ENCODE measurements at places on chromosomes 4 and X. TPM values are rescaled to one million over a fixed set of nuclear protein-coding genes. Genes with fewer than 3 reads are reported as not detected.

Gene TMPRSS11F
- not detected for total RNA-seq

Gene BMX
- total RNA-seq, result not detected

Gene ENPEP
- 0.02 TPM for total RNA-seq

Gene RNF128
- total RNA-seq, result not detected

Gene PCDH19
- total RNA-seq, result not detected

Gene HERC6
- 42.8 TPM for total RNA-seq

Gene CTAG1B
- not detected for total RNA-seq
